ENCODE measurements at places on chromosomes 7 and 10.

DNA sequence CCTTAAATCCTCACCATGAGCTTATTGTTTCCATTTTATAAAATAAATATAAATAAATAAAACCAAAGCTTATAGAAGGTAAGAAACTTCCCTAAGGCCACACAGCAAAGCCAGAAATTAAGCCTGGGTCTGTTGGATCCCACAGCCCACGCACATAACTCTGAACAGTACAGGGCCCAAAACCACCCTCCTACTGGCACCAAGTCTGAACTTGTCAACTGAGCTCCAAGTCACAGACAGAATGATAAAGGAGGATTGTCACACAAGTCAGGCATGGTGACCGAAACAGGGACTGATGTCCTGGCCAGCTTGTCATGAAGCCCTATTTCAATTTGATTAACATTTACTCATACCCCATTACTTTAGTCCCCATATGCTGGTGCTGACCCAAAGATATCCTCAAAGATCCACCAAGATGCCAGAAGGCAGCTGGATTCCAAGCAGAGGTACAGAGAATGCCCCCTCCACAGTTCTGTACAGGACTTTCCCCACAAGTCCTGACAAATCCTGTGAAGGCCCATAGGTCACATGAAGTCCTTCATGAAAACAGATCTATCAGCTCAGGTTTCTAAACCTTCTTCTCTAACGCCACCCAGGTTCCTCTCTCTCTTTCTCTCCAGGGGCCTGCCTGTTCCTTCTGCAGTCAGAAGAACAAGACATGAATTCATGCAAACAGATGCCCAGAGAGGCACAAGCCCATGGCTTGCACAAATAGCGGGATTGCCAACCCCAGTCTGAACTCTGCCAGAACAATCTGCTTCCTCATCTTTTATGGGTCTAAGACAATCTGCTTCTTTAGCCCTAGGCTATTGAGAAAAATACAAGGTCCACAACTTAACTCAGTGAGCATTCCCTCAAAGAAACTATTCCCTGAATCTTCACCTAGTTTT lies 60.9 kb downstream of the GLI3 start:
- no peak for DNase-seq

GRCh38 chr10:51711519-51711891 lies 12.1 kb upstream of the CSTF2T start:
- DNase-seq, result no peak

DNA sequence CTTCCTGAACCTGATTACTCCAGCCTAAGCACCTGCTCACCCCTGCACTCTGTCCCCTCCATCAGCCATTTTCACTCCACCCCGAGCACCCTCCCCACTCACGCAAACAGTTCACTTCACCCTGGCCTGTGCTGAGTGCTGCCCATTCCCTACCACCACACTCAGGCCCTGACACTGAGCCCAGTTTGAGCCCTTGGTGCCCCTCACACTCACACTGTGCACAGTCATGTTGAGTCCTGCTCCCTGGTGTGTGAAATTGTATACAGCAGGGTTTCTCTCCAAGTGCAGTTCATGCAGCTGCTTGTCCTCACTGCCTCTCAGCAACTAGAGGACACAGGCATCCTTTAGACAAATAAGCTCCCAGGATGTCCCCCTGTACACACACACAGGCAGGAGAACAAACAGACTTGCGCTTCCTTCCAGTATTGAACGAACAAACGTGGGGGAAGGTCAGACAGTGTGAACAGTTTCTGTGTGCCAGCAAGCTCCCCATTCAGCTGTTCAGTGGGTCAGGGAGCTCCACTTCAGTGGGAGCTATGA lies 6.8 kb downstream of the MYO1G start:
- DNase-seq, result no peak

GRCh38 chr10:120600871-120601649 lies 144.0 kb downstream of the PLPP4 start:
- DNase-seq, result peak; percentile 17

DNA sequence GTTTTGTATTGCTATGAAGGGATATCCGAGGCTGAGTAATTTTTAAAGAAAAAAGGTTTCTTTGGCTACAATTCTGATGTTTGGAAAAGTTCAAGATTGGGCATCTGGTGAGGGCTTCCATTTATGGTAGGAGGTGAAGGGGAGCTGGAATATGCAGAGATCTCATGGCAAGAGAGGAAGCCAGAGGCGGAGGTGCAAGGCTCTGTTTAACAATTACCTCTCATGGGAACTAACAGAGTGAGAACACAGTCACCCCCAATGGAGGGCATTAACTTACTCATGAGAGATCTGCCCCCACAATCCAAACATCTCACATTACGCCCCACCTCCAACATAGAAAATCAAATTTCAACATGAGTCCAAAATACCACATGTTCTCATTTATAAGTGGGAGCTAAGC lies 62.0 kb downstream of the AKR1D1 start:
- no peak for DNase-seq

GRCh38 chr7:99459087-99459486 lies 6.9 kb downstream of the ATP5MF start:
- no peak for DNase-seq

DNA sequence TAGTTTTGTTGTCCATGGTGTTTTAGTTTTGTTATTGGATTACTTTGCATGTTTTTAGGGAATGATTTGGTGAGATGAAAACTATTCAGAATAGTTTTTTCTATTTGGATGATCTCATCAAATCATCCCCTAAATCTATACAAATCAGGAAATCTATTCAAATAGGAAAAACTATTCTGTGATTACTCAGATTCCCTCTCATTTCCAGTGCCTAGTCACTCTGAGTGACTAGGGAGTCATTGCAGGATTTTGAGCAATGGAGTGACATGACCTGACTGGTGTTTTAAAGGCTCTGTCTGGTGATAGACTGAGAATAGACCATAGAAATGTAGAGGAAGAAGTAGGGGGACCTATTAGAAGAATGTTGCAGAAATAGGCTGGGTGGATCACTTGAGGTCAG lies 72.4 kb downstream of the TPST1 start:
- no peak for DNase-seq

- DNase-seq, result no peak
Observed at GRCh38 chr10:98589691-98590090, 143.0 kb upstream of the HPS1 start.

- DNase-seq, result no peak
Observed at GRCh38 chr7:132619967-132620366, 43.7 kb upstream of the PLXNA4 start.

GRCh38 chr10:26483554-26483953 lies 45.4 kb downstream of the APBB1IP start:
- no peak for DNase-seq

DNA sequence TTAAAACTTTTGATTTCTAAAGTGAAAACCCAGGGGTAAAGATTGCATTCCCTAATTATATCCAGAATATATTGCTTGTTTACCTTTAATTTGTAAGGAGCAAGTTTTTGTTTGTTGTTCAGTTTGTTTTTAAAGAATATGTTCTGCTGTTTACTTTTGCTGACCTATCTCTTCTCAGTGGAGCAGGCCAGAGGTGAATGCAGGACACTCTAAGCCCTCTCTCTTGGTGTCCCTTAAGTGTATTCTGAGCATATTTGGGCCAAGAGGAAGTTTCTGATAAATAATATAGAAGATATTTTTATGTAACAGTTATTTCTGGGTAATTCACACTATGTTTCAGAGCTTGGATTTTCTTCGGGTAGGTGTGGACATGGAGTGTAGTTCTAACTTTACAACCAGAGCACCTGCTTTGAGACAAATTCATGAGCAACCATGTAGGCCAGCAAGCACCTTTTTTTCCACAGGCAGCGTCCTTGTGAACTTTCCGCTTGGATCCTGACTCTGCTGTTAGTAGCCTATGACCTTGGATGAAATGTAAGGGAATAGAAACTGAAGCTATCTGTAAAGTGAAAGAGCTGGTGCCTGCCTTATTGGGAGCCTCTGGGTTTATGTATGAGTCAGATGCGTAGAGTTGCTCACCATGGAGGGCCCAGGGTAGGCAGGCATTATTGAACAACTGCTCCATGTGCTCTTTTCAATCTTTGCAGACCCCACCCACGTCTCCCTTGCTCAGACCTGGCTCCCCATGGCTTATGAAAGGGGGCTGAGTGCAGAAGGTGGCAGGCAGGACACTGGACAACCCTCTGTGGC lies 16.1 kb downstream of the OGDH start:
- no peak for DNase-seq

DNA sequence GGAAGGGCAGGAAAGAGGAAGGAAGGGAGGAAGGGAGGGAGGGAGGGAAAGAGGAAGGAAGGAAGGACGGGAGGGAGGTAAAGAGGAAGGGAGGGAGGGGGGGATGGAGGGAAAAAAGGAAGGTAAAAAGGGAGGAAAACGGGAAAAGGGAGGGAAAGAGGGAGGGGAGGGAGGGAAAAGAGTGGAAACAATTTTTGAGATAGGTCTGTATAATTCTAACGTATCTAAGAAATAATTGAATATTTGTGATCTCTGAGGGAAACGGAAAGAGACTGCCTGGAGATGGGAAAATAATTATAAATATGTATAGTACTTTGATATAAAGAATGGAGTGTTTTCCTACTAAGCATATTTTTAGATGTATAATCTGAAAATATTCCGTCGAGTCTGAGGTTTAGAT lies 158.2 kb upstream of the FOXK1 start:
- no peak for DNase-seq

DNA sequence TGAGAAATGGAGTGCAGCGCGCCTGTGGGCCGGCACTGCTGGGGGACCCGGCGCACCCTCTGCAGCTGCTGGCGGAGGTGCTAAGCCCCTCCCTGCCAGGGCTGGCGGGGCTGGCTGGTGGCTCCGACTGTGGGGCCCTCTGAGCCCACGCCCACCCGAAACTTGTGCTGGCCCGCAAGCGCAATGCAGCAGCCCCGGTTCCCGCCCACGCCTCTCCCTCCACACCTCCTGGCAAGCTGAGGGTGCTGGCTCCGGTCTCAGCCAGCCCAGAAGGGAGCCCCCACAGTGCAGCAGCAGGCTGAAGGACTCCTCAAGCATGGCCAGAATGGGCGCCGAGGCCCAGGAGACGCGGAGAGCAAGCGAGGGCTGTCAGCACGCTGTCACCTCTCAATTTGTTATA lies 1063.0 kb upstream of the AUTS2 start:
- no peak for DNase-seq

- DNase-seq, result no peak
Observed at GRCh38 chr7:84697506-84697905, 489.4 kb downstream of the SEMA3D start.

GRCh38 chr7:1928645-1929348 lies 258.7 kb downstream of the ELFN1 start:
- no peak for DNase-seq

DNA sequence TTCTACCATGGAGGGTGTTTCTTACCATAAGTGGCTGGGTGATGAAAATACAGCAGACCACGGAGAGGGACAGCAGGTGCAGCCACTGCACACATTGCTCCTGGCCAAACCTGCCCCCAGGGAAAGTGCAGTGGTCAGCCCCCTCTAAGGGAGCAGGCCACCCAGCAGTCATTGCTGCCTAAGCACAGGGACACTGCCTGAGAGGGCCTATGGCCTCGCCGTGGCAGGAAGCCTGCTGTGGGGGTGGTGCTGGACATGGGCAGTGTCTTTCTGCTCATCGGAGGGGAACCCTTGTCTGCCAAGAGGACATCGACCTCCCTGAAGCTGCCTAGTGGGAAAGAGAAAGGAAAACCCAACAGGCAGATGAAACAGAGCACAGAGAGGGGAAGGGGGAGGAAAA lies 118.3 kb downstream of the PKD1L1 start:
- no peak for DNase-seq

DNA sequence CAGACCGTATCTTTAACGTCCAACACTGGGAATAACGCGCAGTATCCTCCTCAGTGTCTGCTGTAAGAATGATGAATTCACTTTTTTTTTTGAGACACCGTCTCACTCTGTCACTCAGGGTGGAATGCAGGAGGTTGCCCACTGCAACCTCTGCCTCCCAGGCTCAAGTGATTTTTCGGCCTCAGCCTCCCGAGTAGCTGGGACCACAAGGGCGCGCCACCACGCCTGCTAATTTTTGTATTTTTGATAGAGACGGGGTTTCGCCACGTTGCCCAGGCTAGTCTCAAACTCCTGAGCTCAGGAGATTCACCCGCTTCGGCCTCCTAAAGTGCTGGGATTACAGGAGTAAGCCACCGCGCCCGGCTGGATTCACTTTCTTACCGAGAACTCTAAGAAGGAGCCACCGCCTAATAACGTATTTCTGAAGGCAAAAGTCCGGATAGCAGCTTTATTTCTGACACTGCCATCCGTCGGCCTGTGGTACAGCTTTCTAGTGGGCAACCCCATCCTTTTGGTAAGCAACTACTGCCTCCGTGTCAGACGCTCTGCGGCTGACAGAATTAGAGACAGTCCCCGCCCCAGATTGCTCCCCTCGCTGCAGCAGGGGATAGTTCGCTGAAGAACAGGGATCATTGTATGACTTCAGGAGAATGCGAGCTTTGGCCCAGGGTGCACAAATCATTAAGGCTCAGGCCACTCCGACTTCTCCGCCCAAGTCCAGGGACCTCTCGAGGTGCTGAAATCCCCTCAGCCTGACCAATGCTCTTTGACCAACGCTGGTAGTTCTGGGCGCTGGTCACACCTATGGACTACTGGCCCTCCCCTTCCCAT lies 662 bp downstream of the POLR3A start:
- no peak for DNase-seq

GRCh38 chr10:113135025-113135424 lies 185.0 kb downstream of the TCF7L2 start:
- peak; percentile 15 for DNase-seq

- DNase-seq, result no peak
Observed at GRCh38 chr7:123126691-123127090, 73.1 kb downstream of the SLC13A1 start.

GRCh38 chr10:58672845-58673244 lies 160.2 kb downstream of the BICC1 start:
- DNase-seq, result no peak

DNA sequence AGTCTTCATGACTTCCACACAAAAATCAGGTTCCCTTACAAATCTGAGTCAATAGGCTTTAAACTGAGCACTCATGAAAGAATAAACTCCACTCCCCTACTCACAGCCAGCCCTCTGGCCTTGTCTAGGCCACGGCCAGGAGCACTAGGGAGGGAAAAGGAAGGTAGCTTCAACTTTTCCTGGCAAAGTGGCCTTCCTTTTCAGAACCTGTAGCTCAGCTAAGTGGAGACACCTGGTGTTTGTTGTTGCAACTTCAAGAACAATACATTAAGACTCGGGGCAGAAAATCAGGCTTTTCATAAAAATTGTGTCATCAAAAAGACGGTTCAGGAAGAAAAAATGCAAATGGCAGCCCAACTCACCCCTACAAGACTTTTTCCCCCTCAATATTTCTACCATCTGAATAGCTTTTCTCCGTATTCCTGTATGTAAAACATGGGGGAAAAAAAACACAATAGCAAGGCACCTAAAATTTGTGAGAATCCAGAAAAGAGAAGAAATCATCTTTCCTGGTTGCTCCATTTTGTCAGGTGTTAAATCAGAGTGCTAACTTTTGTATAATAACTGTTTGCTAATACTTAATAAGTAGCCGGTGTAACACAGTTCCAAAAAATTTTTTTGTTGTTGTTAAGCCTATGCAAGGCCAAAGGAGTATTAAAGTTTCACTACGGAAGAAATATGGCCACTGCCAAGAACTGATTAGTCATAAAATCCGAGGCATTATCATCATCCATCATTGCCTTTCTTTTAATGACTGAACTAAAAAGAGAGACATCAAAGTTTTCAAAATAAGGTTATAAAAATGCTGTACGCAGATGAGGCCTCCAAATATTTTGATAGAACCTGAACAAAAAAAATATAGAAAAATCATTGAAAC lies 66.2 kb upstream of the ARID5B start:
- no peak for DNase-seq
